Stimulated activated CD4-positive, alpha-beta T cell treated with anti-CD3 and anti-CD28 coated beads, Interleukin-1b, Interleukin-23, amount 100 ng/mL, for 48 hours (primary cell): ENCODE measurements at places on chromosomes 4 and X.

- DNase-seq, result no peak
These were observed 29.4 kb upstream of the KLHL2 start for GRCh38 chr4:165177725-165178666.

GRCh38 chr4:6443035-6444023 is 29.1 kb downstream of the PPP2R2C start:
- DNase-seq, result no peak

DNA sequence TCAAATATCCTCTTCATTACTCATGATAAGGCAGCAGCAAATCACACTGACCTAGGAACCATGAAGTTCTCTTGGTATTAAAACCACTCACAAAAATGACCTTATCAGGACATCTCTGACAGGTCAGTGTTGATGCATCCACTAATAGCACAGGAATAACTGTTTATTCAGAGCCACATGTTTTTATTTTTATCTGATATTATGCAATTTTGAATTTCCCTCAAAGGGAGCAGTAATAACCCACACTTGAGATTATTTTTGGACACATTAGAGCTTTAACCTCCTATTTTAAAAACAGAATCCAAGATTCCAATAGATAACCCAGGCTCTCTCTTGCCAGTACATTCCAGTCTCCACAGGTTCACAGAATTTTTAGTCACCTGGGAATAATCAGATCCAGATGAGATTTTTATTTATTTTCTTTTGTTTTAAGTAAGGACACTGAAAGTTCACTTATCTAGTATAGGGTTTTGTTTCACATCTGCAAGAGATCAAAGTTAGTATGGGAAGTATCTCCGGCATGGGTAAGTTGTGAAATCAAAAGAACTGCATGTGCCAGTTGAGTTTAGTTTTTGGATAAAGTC is 36.3 kb upstream of the MYOZ2 start:
- no peak for DNase-seq

GRCh38 chrX:82092307-82092706 is 890.4 kb downstream of the SH3BGRL start:
- no peak for DNase-seq

DNA sequence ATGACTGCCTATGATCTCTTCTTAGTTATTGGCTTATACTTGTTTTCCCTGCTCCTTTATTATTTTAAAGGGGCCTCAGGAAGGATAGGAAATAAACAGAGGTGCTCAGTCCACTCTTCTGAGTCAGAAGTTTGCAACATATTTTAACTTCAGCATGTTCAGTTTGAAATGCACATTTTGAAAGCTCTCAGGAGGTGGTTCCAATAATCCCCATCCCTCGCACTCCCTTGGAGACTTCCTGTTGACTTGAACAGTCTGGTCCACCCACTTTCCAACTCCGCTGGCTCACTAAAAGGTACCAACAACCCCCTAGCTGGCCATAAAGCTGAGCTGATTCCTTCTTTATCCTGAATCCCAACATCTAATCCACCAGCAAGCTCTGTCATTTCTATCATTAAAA is 78.3 kb upstream of the DUSP21 start:
- no peak for DNase-seq

- no peak for DNase-seq
These were observed 37.0 kb downstream of the NAT8L start for GRCh38 chr4:2096073-2096609.

DNA sequence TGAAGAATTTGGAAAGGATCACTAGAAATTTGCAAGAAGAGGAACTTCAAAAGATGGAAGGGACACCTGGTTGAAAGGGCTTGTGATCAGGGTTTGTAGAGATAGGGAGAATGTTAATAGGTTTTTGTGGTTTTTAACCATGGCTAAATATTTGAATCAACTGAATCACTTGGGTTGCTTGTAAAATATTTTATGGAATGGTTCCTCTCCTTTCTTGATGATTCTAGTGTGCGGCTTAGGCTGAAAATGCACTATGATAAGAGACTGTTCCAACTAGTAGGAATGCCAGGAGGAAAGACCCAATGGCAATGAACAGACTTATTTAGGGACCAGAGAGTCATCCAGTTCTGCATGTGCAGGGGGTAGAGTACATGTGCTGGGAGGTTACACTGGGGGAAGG is 408.2 kb downstream of the ARHGAP24 start:
- no peak for DNase-seq

GRCh38 chr4:174248407-174248806 is 35.1 kb downstream of the FBXO8 start:
- no peak for DNase-seq

DNA sequence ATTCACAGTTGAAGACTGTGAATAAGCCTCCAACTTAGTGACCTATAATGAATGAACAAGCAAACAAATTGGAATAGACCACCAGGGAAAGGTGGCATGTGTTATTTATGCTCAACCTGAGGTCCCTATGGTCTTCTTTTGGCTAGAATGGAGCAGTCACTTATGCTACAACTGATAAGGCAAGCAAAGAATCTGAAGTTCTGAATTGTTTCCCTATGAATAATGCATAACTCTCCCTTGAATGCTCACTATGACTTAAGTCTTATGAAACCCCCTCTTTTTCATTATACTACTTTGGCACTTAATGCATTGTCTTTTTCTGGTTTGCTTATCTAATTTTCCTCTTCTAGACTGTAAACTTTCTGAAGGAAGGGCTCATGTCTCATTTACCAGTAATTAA is 2.6 kb downstream of the GIMD1 start:
- no peak for DNase-seq

- DNase-seq, result no peak
These were observed 76.5 kb downstream of the PSAPL1 start for GRCh38 chr4:7358100-7358735.

- no peak for DNase-seq
These were observed 14.7 kb upstream of the AMBN start for GRCh38 chr4:70577220-70577927.

DNA sequence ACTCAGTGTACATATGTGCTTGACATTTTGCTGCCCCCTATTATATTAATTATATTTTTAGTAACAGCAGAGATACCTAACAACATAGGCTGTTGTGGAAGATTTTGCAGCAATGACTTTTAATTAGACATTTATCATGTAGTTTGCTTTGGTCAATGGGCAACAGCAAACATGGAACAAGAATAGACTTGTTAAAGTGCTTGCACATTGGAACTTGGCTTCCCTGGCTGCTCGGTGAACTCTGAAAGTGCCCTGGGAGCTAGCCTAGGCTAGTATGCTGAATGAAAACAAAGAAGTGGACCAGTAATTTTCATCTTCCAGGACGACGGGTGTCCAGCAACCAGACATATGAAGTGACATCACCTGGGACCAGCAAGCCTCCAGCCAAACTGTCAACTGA is 1157.1 kb downstream of the ARAP2 start:
- no peak for DNase-seq

- peak; percentile 12 for DNase-seq
These were observed 1.5 kb downstream of the CLCN3 start for GRCh38 chr4:169621731-169622492.

DNA sequence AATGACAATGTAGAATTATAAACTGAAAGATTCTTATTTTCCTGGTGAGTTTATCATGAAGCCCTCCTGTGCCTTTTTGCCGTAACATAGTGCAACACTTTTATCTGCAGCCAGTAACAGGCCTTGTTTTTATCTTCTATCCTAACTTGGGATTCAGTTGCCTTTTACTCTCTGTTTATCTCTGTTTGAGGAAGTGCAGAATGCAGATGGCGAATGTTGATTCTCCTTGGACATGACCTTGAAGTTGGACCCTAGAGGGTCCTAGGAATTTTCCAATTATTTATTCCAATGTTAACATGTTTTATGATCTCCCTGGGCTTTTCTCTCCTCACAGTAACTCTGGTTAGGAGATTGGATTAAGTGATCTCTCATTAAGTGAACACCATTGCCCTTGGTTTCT is 165.0 kb downstream of the FMR1NB start:
- no peak for DNase-seq

- no peak for DNase-seq
These were observed 177.4 kb upstream of the MAMLD1 start for GRCh38 chrX:150185766-150186165.

DNA sequence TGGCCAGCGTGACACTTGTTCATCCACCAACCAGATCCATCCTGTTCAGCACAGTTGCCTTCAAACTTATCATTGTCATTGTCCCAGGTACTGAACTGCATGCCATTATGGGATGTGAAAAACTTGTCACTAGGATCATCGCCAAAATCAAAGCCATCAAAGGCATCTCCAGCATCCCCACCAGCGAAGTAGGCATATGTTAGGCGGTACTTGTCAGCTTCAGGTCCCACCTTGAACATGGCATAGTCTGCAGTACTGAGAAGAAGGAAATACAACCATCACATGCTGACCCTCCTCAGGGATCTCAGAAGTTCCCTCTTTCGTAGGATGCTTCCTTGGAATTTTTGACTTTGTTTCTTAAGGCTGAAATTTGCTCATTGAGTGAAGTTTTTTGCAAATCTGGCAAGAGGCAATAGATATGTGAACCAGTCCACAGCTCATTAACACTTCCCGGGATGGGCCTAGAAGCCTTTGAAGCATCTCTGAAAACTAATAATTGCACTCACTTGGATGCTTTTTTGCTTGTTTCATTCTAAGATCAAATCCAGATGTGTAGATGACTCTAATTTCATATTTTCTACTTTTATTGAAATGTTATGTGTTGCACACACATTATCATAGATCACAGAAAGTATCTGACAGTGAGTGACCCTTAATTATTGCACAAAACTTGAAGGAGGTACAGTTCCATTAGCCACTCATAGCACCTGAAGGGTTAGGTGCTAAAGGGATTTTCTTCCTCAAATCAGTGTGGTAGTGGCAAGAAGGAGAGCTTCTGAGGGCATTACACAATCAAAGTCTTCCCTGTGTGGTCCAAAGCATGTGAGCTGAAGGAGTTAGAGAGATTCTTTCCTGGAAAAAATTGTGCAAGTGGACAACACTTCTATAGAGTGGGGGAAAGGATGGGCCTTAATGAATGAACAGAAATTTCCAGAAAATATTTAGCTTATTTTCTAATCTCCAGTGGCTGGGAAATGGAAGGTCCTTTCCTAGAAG is 5.4 kb downstream of the FGG start:
- no peak for DNase-seq
